Activated CD4-positive, alpha-beta memory T cell treated with anti-CD3 and anti-CD28 coated beads, Interleukin-2, amount 10 ng/mL, durations not matched to agents 7 days and 5 days (primary cell): ENCODE measurements at places on chromosomes 11 and 22. TPM values are rescaled to one million over a fixed set of nuclear protein-coding genes. Genes with fewer than 3 reads are reported as not detected.

Gene EXPH5
- total RNA-seq: 0.55 TPM

Gene HBG2
- total RNA-seq: not detected

Gene APOA4
- not detected for total RNA-seq

Gene IGLL5
- not detected for total RNA-seq

Gene SYT12
- total RNA-seq: not detected

DNA sequence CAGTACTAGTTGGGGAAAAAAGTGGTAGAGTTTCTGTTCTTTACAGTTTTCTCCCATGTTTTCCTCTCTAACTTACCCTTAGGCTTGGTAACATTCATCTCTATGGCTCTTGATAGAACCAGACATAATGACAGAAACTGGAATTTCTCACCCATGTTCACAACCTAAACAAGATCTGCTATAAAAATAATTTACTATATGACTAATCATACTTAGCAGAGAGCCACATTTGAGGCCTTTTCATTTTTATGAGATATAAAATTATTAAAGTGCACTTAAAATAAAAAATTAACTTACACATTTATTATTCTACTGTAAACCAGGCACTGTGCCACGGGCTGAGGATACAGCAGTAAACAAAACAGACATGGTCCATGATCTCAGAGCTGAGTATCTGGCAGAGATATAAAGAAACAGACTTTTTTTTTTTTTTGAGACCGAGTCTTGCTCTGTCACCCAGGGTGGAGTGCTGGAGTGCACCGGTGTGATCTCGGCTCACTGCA is 98.1 kb downstream of the GAB2 start:
- peaks cover 48% of the 10 kb centered on the region for H3K36me3 ChIP-seq
- H3K4me3 ChIP-seq: no peak overlapping the region
- H3K4me1 ChIP-seq: peaks cover 71% of the 10 kb centered on the region
- no peak for DNase-seq

DNA sequence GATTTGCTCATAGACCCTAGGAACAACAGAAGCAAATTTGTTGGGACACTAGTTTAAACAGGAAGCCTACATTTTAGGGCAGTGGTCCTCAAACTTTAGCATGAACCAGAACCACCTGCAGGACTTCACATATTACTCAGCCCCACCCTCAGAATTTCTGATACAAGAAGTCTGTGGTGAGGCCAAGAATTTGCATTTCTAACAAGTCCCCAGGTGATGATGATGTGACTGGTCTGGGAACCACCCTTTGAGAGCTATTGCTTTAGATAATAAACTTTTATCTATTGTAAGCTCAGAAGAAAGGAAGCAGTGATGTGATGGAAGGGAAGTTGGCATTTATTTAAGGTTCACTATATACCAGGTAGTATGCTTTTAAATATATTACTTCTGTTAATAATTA is 194.0 kb downstream of the FAM181B start:
- no peaks in the 10 kb centered on the region for H3K4me1 ChIP-seq
- H3K27me3 ChIP-seq: no peaks in the 10 kb centered on the region
- no peak overlapping the region for H3K4me3 ChIP-seq
- H3K36me3 ChIP-seq: no peaks in the 10 kb centered on the region
- no peak overlapping the region for H3K27ac ChIP-seq
- DNase-seq: no peak

DNA sequence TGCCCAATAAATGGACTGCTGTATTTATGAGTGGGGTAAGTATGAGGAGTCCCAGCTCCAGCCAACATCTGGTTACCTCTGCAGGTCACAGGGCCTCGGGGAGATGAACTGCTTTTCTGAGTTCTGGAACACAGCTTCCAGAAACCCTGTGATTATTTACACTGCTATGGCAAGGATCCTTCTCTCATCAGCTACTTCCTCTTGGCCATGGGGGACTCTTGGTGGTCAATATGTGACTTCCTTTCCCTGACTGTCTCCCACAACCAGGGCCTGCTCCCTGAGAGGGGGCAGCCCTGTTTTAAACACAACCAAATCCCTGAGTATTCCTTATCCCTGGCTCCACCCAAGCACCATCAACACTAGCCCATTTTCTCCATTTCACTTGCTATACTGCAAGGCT is 10.0 kb downstream of the RHOG start:
- DNase-seq: no peak
- H3K36me3 ChIP-seq: peaks cover 84% of the 10 kb centered on the region
- peaks cover 69% of the 10 kb centered on the region for H3K4me1 ChIP-seq
- H3K27me3 ChIP-seq: no peaks in the 10 kb centered on the region
- peak overlapping the region; percentile 65 for H3K27ac ChIP-seq
- no peak overlapping the region for H3K4me3 ChIP-seq

GRCh38 chr11:114080769-114081168 is 21.3 kb downstream of the ZBTB16 start:
- H3K4me1 ChIP-seq: peaks cover 66% of the 10 kb centered on the region
- peak overlapping the region; percentile 72 for H3K27ac ChIP-seq
- no peak for DNase-seq
- no peak overlapping the region for H3K4me3 ChIP-seq
- peaks cover 13% of the 10 kb centered on the region for H3K27me3 ChIP-seq
- peaks cover 3% of the 10 kb centered on the region for H3K36me3 ChIP-seq

- no peaks in the 10 kb centered on the region for H3K36me3 ChIP-seq
- peaks cover 36% of the 10 kb centered on the region for H3K27me3 ChIP-seq
- no peak overlapping the region for H3K27ac ChIP-seq
- peak; percentile 77 for DNase-seq
These were observed 237.4 kb downstream of the TTC28 start for GRCh38 chr22:28442264-28442710.

DNA sequence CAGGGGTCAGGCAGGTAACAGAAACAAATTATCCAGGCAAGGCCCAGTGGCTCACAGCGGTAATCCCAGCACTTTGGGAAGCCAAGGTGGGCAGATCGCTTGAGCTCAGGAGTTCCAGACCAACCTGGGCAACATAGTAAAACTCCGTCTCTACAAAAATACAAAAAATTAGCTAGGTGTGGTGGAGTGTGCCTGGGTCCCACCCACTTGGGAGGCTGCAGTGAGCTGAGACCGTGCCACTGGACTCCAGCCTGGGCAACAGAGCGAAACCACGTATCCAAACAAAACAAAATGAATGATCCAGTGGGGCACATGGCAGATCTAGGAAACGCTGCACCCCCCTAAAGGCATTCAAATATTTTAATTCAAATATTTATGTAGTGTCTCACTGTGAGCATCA is 9.9 kb downstream of the NUMA1 start:
- no peaks in the 10 kb centered on the region for H3K27me3 ChIP-seq
- H3K4me3 ChIP-seq: no peak overlapping the region
- DNase-seq: no peak
- peaks cover 69% of the 10 kb centered on the region for H3K4me1 ChIP-seq
- peaks cover 63% of the 10 kb centered on the region for H3K36me3 ChIP-seq

GRCh38 chr11:32379719-32380118 is 55.6 kb downstream of the WT1 start:
- H3K4me1 ChIP-seq: no peaks in the 10 kb centered on the region
- no peaks in the 10 kb centered on the region for H3K36me3 ChIP-seq
- peaks cover 4% of the 10 kb centered on the region for H3K27me3 ChIP-seq
- no peak for DNase-seq

DNA sequence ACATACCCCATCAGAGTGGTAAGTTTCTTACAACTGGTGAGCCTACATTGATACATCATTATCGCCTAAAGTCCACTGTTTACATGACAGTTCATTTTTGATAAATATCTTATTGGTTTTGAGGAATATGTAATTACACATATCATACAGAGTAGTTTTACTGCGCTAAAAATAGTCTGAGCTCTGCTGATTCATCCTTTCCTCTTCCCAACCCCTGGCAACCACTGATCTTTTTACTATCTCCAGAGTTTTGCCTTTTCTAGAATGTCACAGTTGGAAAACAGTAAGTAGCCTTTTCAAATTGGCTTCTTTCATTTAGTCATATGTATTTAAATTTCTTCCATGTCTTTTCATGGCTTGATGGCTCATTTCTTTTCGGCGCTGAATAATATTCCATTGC is 112.8 kb downstream of the LARGE1 start:
- no peak overlapping the region for H3K27ac ChIP-seq
- DNase-seq: no peak
- H3K4me3 ChIP-seq: no peak overlapping the region
- H3K36me3 ChIP-seq: no peaks in the 10 kb centered on the region
- no peaks in the 10 kb centered on the region for H3K27me3 ChIP-seq
- no peaks in the 10 kb centered on the region for H3K4me1 ChIP-seq

DNA sequence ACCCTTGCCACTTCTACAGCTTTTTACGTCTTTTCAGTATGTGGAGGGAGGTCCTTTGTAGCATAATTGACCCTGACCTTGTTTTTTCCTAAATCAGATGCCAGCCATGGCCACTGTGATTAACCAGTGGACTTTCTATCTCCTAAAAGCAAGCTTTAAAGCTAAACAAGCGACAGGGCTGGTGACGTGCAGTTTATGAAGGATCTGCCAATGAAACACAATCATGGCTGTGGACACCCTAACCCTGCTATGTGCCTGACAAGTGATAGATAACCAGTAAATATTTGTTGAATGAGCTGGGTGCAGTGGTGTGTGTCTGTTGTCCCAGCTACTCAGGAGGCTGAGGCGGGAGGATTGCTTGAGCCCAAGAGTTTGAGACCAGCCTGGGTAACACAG is 64.2 kb downstream of the LIF start:
- DNase-seq: no peak
- H3K4me3 ChIP-seq: no peak overlapping the region
- peak overlapping the region; percentile 64 for H3K27ac ChIP-seq
- peaks cover 3% of the 10 kb centered on the region for H3K36me3 ChIP-seq
- H3K27me3 ChIP-seq: no peaks in the 10 kb centered on the region

- no peak overlapping the region for H3K27ac ChIP-seq
- no peaks in the 10 kb centered on the region for H3K4me1 ChIP-seq
- no peaks in the 10 kb centered on the region for H3K27me3 ChIP-seq
- peaks cover 45% of the 10 kb centered on the region for H3K36me3 ChIP-seq
These were observed 10.4 kb downstream of the ALG12 start for GRCh38 chr22:49907807-49908206.

- DNase-seq: no peak
- H3K4me3 ChIP-seq: no peak overlapping the region
- H3K36me3 ChIP-seq: no peaks in the 10 kb centered on the region
- H3K4me1 ChIP-seq: no peaks in the 10 kb centered on the region
These were observed 112.7 kb downstream of the TEAD1 start for GRCh38 chr11:12786891-12787290.

DNA sequence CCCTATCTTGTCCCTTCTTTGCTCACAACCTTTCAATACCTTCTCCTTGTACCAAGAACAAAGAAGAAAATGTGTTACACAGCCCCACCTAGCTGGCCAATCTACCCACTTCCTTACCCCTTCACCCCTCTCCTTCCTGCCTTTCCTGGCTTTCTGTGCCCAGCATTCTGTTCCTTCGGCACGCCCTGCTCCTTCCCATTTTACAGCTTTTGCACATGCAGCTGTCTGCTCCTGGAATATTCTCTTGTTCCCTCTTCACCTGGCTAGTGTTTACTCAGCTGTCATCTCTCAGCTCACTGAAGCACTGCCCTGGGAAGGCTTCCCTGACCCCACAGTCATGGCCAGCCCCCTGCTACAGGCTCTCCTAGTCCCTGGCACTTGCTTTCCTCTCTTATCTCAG is 30.7 kb downstream of the SERPINH1 start:
- H3K4me3 ChIP-seq: no peak overlapping the region
- no peak overlapping the region for H3K27ac ChIP-seq
- peaks cover 14% of the 10 kb centered on the region for H3K27me3 ChIP-seq
- peaks cover 15% of the 10 kb centered on the region for H3K4me1 ChIP-seq

- H3K4me3 ChIP-seq: no peak overlapping the region
- no peaks in the 10 kb centered on the region for H3K27me3 ChIP-seq
- H3K36me3 ChIP-seq: no peaks in the 10 kb centered on the region
- no peaks in the 10 kb centered on the region for H3K4me1 ChIP-seq
These were observed 258.3 kb downstream of the LRRC4C start for GRCh38 chr11:41201156-41201555.

DNA sequence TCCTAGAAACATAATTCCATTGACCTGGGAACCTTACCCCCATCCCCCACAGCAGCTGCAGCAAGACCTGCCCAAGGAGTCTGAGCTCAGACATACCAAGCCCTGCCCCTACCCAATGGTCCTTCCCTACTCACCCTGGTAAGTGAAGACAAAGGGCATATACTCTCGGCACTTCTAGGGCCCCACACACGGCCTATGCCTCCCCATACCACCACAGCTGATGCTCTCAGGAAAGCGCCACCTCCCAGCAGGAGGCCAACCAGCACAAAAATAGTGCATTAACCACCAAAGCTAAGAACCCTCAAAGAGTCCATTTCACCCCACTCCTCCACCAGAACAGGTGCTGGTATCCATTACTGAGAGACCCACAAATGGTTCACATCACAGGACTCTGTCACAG is 74.4 kb upstream of the GUCY1A2 start:
- H3K27me3 ChIP-seq: no peaks in the 10 kb centered on the region
- no peak overlapping the region for H3K27ac ChIP-seq
- DNase-seq: no peak
- no peaks in the 10 kb centered on the region for H3K36me3 ChIP-seq
- no peak overlapping the region for H3K4me3 ChIP-seq

GRCh38 chr22:37181681-37182080 is 6.4 kb downstream of the C1QTNF6 start:
- H3K27me3 ChIP-seq: peaks cover 11% of the 10 kb centered on the region
- no peaks in the 10 kb centered on the region for H3K36me3 ChIP-seq
- H3K4me1 ChIP-seq: peaks cover 24% of the 10 kb centered on the region
- no peak overlapping the region for H3K27ac ChIP-seq
- H3K4me3 ChIP-seq: no peak overlapping the region

DNA sequence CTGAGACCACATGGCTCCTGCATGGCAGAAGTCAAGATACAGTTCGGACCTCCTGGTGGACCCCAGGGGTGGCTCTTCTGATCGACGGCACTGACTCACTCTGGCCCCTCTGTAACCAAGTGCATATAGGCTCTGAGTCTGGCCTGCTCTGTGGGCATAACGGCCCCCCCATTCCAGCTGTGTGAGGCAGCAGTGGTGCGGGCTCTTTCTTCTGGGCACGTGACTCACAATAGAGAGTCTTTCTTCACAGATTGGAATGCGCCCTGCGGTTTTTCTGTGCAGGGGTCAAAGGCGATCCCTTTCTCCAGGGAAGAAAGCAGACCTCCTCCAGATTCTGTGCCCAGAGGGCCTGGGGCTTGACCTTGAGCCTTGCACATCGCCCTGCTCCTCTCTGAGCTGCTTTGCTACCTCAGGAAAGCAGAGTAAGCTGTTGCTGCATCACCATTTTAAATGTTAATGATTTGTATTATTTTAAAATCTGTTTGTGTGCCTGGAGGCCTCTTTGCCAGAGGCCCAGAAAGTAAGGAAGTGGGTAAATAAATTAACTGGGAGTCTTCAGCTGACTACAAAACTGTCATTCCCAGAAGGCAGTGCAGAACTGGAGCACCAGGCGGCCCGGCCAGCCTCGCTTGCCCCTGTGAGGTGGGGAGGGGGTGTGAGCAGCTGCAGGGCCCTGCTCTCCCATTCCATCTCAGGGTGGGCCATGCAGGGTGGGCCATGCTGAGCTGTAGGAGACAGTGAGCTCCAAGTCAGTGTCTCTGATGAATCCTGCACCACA is 199.0 kb downstream of the GRIK4 start:
- H3K27ac ChIP-seq: no peak overlapping the region
- peaks cover 11% of the 10 kb centered on the region for H3K27me3 ChIP-seq
- no peak overlapping the region for H3K4me3 ChIP-seq
- DNase-seq: no peak
- peaks cover 2% of the 10 kb centered on the region for H3K4me1 ChIP-seq

GRCh38 chr22:27986937-27987336 is 67.9 kb upstream of the PITPNB start:
- no peaks in the 10 kb centered on the region for H3K27me3 ChIP-seq
- no peak overlapping the region for H3K27ac ChIP-seq
- H3K4me3 ChIP-seq: no peak overlapping the region

- H3K27ac ChIP-seq: no peak overlapping the region
- H3K4me3 ChIP-seq: no peak overlapping the region
- H3K27me3 ChIP-seq: peaks cover 17% of the 10 kb centered on the region
- no peaks in the 10 kb centered on the region for H3K36me3 ChIP-seq
These were observed 117.7 kb upstream of the RCN1 start for GRCh38 chr11:31973172-31973571.

- H3K4me1 ChIP-seq: peaks cover 29% of the 10 kb centered on the region
- H3K27me3 ChIP-seq: peaks cover 14% of the 10 kb centered on the region
- DNase-seq: no peak
These were observed 14.0 kb upstream of the NRIP3 start for GRCh38 chr11:9017773-9018172.
